Gastrocnemius medialis (tissue), 4 donors: ENCODE measurements at places on chromosomes 7 and 10. TPM values are rescaled to one million over a fixed set of nuclear protein-coding genes. Genes with fewer than 3 reads are reported as not detected.

DNA sequence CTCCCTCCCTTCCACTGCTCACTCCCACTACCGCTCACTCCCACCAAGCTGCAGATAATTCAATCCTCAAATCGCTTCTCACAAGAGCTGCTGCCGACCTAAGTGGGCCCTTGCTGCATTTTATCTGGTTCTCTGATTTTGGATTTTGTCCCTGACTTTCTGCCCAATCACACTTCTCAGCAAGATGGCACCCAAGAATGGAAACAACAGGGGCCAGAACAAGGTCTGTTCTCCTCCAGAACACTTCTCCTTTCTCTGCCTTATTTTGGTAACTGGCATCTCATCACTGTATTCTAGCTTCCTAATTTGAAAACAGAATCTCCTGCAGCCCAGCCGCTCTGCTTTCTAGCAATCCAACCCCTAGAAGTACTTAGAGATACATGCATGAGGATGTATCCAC is 172.8 kb downstream of the GRID1 start:
- no peak overlapping the region for H3K27ac ChIP-seq
- H3K27me3 ChIP-seq = no peaks in the 10 kb centered on the region
- no peak for DNase-seq
- no peaks in the 10 kb centered on the region for H3K36me3 ChIP-seq
- no peak overlapping the region for H3K4me3 ChIP-seq
- H3K4me1 ChIP-seq = no peaks in the 10 kb centered on the region

- no peak for DNase-seq
- no peaks in the 10 kb centered on the region for H3K36me3 ChIP-seq
- no peaks in the 10 kb centered on the region for H3K27me3 ChIP-seq
- H3K4me1 ChIP-seq = no peaks in the 10 kb centered on the region
- H3K4me3 ChIP-seq = no peak overlapping the region
Measured at GRCh38 chr10:125984346-125984745, 88.0 kb downstream of the FANK1 start.

The WDFY4 gene
- 0.29 TPM for total RNA-seq

DNA sequence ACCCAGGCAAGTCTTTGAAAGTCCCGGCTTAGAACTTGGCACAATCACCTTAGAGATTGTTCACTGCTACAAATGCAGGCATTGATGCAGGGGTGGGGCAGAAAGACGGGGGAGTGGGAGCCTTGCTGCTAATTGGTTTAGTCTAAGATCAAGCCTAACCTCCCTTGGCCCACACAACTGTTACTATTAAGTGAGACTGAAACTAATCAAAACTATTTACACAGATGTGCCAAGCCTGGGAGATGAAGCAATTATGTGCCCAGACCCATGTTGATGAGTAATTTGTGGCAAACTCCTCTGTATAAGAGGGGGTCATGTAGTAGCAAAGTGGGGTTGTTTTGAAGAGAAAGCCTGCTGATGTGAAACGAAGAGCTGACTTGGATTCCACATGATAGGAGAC is 178.2 kb upstream of the ITGB1 start:
- DNase-seq = no peak
- no peak overlapping the region for H3K4me3 ChIP-seq

- peak; percentile 5 for DNase-seq
- peak overlapping the region; percentile 52 for H3K4me3 ChIP-seq
- no peak overlapping the region for H3K27ac ChIP-seq
- no peaks in the 10 kb centered on the region for H3K36me3 ChIP-seq
- H3K27me3 ChIP-seq = peaks cover 49% of the 10 kb centered on the region
Measured at GRCh38 chr10:86364491-86365345, 1.9 kb downstream of the GRID1 start.

- H3K27me3 ChIP-seq = peaks cover 11% of the 10 kb centered on the region
- peaks cover 9% of the 10 kb centered on the region for H3K4me1 ChIP-seq
- no peak for DNase-seq
- no peak overlapping the region for H3K27ac ChIP-seq
- no peak overlapping the region for H3K4me3 ChIP-seq
Measured at GRCh38 chr7:140229101-140229525, 52.3 kb upstream of the KDM7A start.

GRCh38 chr7:137073571-137074325 is 205.3 kb downstream of the CHRM2 start:
- no peak for DNase-seq
- no peaks in the 10 kb centered on the region for H3K4me1 ChIP-seq
- H3K36me3 ChIP-seq = no peaks in the 10 kb centered on the region
- no peak overlapping the region for H3K4me3 ChIP-seq

The PFKFB3 gene
- total RNA-seq = 1,159 TPM

DNA sequence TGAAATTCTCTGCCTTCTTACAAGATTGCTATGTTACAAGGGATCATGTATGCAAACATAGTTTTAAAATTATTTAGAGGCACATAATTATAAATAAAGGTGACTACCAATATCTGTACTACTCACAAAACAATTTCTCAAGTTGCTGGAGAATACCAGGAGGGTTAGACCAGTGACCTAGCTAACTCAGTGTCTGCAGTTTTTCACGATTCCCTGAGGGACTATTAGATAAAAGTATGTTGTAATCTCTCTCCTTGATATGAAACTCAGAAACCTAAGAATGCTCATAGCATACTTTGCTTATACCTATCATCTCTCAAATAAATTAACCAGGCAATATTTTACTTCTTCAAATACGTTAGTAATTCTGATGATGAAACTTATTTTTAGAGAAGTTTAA is 534.0 kb upstream of the ANKRD30A start:
- DNase-seq = no peak
- no peaks in the 10 kb centered on the region for H3K4me1 ChIP-seq
- no peaks in the 10 kb centered on the region for H3K27me3 ChIP-seq
- H3K36me3 ChIP-seq = no peaks in the 10 kb centered on the region
- H3K27ac ChIP-seq = no peak overlapping the region
- H3K4me3 ChIP-seq = no peak overlapping the region

GRCh38 chr7:150402671-150403321 is 23.7 kb downstream of the ZNF775 start:
- H3K36me3 ChIP-seq = no peaks in the 10 kb centered on the region
- H3K27ac ChIP-seq = no peak overlapping the region
- no peak overlapping the region for H3K4me3 ChIP-seq
- DNase-seq = no peak
- H3K4me1 ChIP-seq = peaks cover 12% of the 10 kb centered on the region

GRCh38 chr10:46239247-46239646 is 47.5 kb upstream of the ANTXRL start:
- H3K36me3 ChIP-seq = no peaks in the 10 kb centered on the region
- no peaks in the 10 kb centered on the region for H3K27me3 ChIP-seq
- no peak overlapping the region for H3K27ac ChIP-seq
- no peaks in the 10 kb centered on the region for H3K4me1 ChIP-seq

DNA sequence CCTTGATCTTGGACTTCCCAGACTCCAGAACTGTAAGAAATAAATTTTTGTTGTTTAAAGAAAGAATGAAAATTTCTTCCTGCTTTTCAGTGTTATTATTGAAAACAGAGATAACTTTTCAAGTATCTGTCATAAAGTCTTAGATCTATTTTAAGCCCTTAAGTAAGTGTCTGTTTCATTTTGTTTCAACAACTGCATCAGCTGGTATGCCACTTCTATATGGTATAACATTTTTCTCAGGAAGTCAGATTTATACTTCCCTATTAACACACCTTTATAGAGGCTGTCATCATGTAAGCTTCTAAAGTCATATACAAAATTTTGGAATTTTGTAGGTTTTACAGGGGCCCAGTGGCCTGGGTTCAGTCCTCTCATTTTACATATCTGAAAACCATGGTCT is 24.4 kb downstream of the RALA start:
- peaks cover 49% of the 10 kb centered on the region for H3K4me1 ChIP-seq
- H3K4me3 ChIP-seq = no peak overlapping the region
- no peaks in the 10 kb centered on the region for H3K36me3 ChIP-seq
- no peaks in the 10 kb centered on the region for H3K27me3 ChIP-seq
- DNase-seq = no peak

The C10orf90 gene
- total RNA-seq = not detected

The CUEDC2 gene
- 83.1 TPM for total RNA-seq

DNA sequence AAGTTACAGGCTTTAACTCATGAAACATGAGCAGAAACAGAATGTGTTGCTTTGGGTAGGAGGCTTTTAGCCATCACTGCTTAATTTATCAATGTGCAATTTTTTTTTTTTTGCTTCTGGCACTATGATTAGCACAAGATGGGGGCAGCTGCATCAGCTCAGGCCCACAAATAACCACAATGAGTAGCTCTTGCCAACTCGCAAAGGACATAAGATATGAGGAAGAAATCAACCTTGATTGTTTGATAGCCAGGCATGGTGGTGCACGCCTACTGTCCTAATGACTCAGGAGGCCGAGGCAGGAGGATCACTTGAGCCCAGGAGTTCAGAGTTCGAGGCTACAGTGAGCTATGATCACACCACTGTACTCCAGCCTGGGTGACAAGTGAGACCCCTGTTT is 12.3 kb downstream of the NOD1 start:
- peaks cover 56% of the 10 kb centered on the region for H3K4me1 ChIP-seq
- no peaks in the 10 kb centered on the region for H3K27me3 ChIP-seq
- no peaks in the 10 kb centered on the region for H3K36me3 ChIP-seq
- H3K4me3 ChIP-seq = no peak overlapping the region
- no peak overlapping the region for H3K27ac ChIP-seq

DNA sequence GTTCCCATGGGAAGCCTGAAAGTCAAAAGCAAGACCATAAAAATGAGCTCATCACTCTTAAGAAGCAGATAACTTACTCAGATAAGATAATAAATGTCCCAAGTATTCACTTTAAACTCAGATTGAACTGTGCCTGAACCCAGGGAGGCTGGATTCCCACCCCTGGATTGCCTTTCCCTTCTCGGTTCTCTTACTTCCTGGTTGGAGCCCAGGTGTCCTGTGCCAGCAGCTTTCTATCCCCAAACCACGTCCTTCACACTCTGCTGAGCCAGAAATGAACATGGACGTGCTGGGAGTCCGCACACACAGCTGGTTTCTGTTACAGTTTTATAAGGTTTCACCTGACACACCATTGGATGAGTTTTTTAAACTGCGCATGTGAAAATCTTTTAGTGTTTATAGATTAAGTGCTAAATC is 636.2 kb upstream of the IGFBP3 start:
- H3K27ac ChIP-seq = no peak overlapping the region
- no peak for DNase-seq
- no peaks in the 10 kb centered on the region for H3K36me3 ChIP-seq

The RNF148 gene
- 0.27 TPM for total RNA-seq
